AG09319 (cell line): ENCODE measurements at places on chromosomes 16 and 17.

- DNase-seq: no peak
Observed at GRCh38 chr17:79341222-79341780, 266.7 kb downstream of the ENGASE start.

- no peak for DNase-seq
Observed at GRCh38 chr17:63434951-63435571, 11.0 kb downstream of the CYB561 start.

GRCh38 chr17:26963163-26963503 is 330.8 kb upstream of the WSB1 start:
- no peak for DNase-seq

GRCh38 chr16:57574646-57575467 is 32.4 kb downstream of the ADGRG5 start:
- DNase-seq: no peak

- DNase-seq: no peak
Observed at GRCh38 chr17:63042256-63042812, 76.3 kb downstream of the TANC2 start.

GRCh38 chr17:6328279-6328678 is 106.6 kb downstream of the AIPL1 start:
- no peak for DNase-seq

GRCh38 chr16:57502048-57502775 is 15.9 kb upstream of the DOK4 start:
- DNase-seq: no peak

DNA sequence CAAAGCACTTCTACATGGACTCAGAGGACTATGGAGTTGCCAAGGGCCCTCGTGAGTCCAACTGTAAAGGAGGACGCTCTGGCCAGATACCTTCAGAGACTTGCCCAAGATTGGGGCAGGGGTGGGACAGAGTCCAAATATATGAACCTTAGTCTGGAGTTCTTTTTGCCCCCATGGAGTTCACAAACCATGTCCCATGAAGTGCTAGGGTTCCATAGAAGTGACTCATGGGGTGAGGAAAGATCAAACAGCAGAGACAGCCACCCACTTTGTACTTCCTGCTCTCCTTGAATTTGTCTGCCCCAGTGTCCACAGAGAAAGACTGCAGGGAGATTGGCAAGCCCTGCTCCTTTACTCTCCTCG is 29.0 kb downstream of the SRL start:
- DNase-seq: no peak

GRCh38 chr17:60060474-60060873 is 18.2 kb downstream of the HEATR6 start:
- DNase-seq: no peak

DNA sequence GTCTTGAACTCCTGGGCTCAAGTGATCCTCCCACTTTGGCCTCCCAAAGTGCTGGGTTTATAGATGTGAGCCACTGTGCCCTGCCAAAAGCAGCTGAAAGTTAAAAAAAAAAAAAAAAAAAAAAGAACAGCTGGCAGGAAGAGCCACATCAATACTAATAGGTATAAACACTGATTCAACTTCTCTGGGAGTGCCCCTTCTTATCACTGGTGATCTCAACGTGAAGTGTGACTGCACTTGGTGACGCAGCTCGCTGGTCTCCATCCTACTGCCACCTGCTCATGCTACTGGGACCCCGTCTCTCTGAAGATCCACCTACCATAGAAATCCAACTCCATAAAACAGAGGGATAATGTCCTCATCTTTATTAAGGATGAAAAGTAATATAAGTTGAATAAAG is 40.8 kb downstream of the RNF157 start:
- DNase-seq: no peak
